Endothelial cell of umbilical vein (primary cell): ENCODE measurements at places on chromosomes 5 and 9. TPM values are rescaled to one million over a fixed set of nuclear protein-coding genes. Genes with fewer than 3 reads are reported as not detected.

Gene CCNI2
- 0.53 TPM in 1 of 2 replicates, not detected in the other for total RNA-seq

Gene BRINP1
- total RNA-seq, result not detected in 2 replicates

Gene SLC6A18
- total RNA-seq, result not detected in 2 replicates

Gene GARIN3
- total RNA-seq, result not detected in 2 replicates
